ENCODE measurements at places on chromosomes 5 and 9. TPM values are rescaled to one million over a fixed set of nuclear protein-coding genes. Genes with fewer than 3 reads are reported as not detected.

DNA sequence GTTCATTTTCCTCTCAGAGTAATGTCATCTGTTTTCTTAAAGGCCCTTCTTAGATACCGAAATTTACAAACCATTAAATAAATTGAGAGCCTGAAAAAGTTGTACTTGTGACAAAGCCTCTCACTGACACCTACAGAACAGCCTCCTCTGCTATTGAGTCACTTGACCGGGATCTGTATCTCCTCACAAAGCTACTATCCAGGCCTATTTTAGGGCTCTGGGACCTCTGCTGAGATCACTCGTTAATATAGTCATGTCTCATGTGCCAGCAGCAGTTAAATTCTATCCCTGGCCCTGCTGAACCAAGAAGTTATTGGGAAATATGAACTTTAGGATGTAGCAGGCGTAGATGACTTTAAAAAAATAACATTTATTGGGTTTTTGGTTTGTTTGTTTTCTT, 31.1 kb downstream of the FBXO38 start:
- no peak for DNase-seq

- no peak for DNase-seq
Observed at GRCh38 chr9:108119530-108120113, 630.1 kb upstream of the KLF4 start.

Gene PDLIM7
- 41.2 TPM for total RNA-seq

DNA sequence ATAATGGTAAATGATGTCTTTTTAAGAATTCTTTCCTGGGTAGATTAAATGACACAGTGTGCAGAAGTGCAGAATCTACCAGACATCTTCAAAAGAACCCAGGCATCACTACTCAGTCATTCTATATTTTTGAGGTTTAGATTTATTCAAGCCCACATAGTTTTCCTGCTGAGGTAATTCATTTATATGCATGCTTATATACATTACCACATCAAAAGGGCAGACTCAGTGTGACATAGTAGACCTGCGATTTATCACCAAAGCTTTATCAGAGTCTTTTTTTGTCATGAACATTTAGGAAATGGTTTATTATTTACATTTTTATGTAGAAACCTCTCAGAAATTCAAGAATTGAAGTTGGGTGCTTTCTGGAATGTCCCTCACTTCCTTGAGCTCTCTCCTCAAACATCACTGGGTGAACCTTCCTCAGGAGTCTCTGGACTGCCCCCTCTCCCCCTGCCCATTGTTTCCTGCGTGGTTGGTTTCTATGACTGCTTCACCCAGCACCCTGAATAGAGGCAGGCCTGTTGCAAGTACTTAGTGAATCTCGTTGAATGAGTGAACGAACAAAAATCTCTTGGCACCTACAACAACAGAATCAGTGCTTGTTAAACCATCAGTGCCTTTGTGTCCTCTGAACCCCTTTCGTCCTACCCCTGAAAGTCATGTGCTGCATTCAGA, 42.5 kb downstream of the ADAMTS16 start:
- no peak for DNase-seq

Gene PLPPR1
- total RNA-seq: not detected

Gene FCN2
- not detected for total RNA-seq

DNA sequence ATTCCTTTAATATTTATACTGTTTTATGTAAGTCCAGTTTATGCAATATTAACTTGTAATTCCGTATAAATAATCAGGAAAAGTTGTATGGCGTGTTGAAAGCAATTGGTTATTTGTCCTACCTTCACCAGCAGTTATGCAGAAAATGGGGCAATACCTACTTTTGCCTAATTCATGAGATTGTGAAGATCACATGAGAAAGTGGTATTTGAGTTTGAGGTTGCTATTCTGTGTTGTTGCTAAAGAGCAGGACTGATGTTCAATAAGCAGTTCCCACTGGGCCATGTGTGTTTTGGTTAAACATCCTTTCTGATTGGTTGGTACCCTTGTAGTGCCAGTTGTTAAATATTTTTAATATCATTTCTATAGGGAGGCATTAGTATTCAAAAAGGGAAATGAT, 3.2 kb downstream of the TGFBR1 start:
- DNase-seq: no peak

Gene ADAMTSL2
- total RNA-seq: 0.14 TPM

Gene ERAP2
- total RNA-seq: 111 TPM

Gene WHRN
- total RNA-seq: 1.9 TPM

- no peak for DNase-seq
Observed at GRCh38 chr5:179253730-179254129, 91.5 kb downstream of the ADAMTS2 start.

- DNase-seq: no peak
Observed at GRCh38 chr9:73179589-73179988, 27.9 kb downstream of the ANXA1 start.

Gene SGCD
- not detected for total RNA-seq

DNA sequence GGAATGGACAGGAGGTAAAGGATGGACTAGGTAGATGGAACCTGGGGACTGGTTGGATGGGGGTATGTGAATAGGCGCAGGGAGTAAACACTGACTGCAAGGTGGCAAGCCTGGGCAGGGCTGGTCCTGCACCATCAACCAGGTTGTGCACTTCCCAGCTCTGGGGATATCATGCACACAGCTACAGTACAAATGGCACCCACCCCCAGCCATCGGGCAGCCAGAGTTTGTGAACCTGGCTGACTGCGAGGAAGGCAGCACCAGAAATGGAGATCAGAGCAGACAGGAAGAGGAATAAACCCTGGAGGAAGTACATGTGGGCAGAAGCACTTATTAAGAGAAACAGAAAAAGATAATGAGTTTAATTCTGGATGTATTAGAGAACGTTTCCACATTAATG, 229.1 kb downstream of the ESM1 start:
- no peak for DNase-seq

DNA sequence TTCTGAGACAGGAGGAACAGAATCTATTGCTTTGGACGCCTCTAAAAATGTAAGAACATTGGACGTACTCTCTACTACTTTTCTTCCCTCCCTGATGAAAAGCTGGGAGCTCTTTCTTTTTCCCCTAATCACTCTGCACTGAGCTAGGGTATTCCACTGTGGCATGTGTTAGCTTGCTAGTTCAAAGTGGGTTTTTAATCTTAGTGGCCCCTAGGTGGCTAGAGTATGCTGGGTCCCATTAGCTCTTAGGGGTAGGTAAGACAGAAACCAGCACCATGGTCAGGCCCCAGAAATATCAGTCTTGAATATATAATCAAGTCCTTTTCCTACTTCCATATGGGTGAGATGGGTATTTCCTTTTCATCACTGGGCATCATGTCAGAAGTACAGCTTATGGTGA, 945.2 kb upstream of the PTPRD start:
- DNase-seq: no peak

All from activated naive CD4-positive, alpha-beta T cell treated with anti-CD3 and anti-CD28 coated beads for 36 hours (primary cell).